ENCODE measurements at places on chromosomes 3 and 15.

- peak; percentile 93 for DNase-seq
Measured at GRCh38 chr3:31423482-31423881, 109.2 kb upstream of the STT3B start.

GRCh38 chr15:30990446-30991254 lies 778 bp downstream of the MTMR10 start:
- peak; percentile 12 for DNase-seq

GRCh38 chr3:179512378-179512777 lies 50.3 kb upstream of the ACTL6A start:
- no peak for DNase-seq

GRCh38 chr3:142447301-142447851 lies 461 bp downstream of the XRN1 start:
- peak; percentile 42 for DNase-seq

- no peak for DNase-seq
Measured at GRCh38 chr3:135864060-135864459, 101.5 kb upstream of the PPP2R3A start.

DNA sequence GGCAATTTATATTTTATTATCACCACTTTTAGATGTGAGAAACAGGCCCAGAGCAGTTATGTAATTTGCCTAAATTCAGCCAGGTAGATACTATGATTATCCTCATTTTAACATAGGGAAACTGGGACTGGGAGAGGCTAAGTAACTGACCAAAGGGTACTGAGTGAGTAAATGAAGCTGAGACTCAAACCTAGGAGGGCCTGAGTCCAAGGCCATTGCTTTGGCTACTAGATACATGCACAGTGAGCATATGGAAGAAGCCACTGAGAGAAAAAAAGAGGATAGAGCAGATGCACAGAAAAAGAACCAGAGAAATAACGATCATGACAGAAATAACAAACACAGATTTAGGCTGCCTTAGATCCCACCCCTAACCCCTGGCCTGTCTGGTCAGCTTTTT lies 33.6 kb downstream of the USF3 start:
- DNase-seq = no peak

- no peak for DNase-seq
Measured at GRCh38 chr3:182005701-182006100, 294.0 kb downstream of the SOX2 start.

DNA sequence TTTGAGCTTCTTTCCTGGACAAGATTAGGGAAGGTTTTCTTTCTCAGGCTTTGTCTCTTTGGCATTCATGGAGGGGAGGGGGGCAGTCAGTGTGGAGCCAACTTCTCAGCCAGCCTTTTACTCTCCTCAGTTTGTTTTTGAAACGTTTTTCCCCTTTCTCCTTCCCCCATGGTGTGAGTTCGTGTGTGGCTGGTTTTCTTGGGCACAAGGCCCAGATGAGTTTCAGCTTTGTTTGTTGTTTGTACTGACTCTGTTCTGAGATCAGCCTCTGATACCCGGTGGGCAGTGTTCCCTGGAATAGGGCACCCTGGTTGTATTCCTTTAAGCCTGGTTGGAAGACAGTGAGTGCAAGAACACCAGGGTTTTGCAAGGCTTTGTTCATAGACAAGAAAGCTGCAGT lies 168.2 kb upstream of the RARB start:
- DNase-seq = no peak

DNA sequence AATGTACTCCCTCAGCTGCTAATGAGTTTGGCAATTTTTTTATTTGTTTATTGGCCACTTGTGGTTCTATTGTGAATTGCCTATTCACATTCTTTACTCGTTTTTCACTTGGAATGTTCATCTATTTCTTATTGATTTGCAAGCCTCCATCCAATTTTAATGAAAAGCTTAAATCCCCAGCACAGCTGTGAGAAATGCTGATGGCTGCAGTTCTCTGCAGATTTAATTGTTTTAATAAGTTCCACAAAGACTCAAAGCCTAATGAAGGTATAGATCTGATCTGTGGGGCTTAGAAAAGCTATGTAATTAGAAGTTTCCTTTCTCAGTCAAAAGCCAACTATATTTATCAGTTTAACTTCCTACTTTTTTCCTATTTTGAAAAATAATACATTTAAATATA lies 41.5 kb downstream of the LYZL4 start:
- no peak for DNase-seq

GRCh38 chr3:141306276-141306675 lies 62.0 kb upstream of the ZBTB38 start:
- DNase-seq = no peak
